ENCODE measurements at places on chromosomes 2 and 18.

GRCh38 chr2:107278672-107279071 lies 392.7 kb upstream of the ST6GAL2 start:
- no peak for DNase-seq

GRCh38 chr2:419687-420317 lies 131.9 kb upstream of the ALKAL2 start:
- no peak for DNase-seq

- DNase-seq, result no peak
These were observed 254.4 kb downstream of the ERBB4 start for GRCh38 chr2:212284166-212284565.

GRCh38 chr2:96329456-96329855 lies 4.3 kb downstream of the ITPRIPL1 start:
- no peak for DNase-seq

DNA sequence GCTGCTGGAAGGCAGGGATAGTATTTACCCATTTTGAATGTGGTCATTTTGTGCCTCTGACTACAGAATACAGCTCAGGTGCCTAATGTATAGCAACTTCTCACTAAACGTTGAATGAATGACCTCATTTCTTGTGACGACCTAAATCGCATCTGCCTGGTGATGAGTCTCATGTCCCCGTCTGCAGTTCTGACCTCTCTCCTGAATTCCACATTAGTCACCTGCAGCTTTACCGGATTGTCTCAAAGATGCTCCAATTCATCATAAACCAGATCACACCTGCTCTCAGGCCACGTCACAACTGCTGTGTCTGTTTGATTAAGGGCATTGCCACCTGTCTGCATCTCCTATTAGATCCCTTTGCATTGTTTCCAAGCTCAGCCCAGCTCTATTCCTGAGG lies 133.6 kb upstream of the MYT1L start:
- no peak for DNase-seq

- no peak for DNase-seq
These were observed 309.3 kb upstream of the LRRTM4 start for GRCh38 chr2:77831471-77831870.

GRCh38 chr2:194962254-194962653 lies 694.8 kb upstream of the SLC39A10 start:
- no peak for DNase-seq

- no peak for DNase-seq
These were observed 77.1 kb downstream of the SFXN5 start for GRCh38 chr2:72994282-72994990.

GRCh38 chr2:25026008-25026530 lies 15.8 kb upstream of the EFR3B start:
- DNase-seq, result no peak

DNA sequence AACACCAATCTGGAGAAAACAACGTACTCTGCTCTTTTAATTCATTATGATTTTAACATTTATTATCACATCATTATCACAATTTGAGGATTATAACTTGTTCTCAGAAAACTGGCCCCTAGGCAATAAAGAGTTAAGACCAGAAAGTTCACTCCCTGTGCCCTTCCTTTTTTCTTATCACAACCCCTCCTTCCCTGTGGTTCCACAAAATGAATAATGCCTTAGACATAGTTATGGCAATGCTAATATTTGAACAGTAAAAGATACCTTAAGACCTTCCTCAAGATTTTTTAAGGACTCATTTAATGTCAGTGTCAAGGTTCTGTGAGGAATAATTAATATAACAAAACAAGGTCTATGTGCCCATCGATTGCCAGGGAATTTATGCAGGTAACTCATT lies 596.2 kb downstream of the ARHGAP15 start:
- DNase-seq, result no peak

DNA sequence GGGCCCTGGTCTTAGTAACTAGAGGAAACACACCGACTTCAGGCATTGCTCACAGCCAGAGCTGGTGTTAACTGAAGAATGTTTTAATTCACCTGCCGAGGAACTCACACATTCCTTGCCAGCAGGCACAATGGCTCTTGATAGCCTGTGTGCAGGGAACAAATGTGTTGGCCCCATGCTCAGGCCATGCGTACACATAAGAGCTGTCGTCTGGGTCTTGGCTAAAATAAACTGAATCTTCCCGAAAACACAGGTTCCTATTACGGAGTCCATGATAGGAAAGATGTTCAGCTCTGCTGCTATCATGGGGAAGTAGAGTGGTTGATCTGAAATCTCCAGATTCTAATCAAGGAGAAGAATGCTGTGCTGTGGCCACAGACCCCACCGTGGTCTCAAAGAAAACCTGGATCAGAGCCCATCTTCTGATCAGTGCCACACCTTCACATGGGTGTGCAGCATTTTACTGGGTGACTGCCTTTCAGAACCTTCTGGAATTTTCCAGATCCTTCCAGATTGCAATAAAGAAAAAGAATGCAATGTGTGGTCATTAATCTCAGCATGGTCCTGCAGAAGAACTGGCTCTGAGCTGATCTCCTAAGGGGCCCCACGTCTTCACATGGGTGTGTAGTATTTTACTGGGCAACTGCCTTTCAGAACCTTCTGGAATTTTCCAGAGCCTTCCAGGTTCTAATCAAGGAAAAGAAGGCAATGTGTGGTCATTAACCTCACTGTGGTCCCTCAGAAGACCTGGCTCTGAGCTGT lies 17.2 kb downstream of the MBP start:
- DNase-seq, result no peak

GRCh38 chr2:24435391-24436316 lies 55.4 kb upstream of the NCOA1 start:
- DNase-seq, result no peak

- no peak for DNase-seq
These were observed 1.7 kb downstream of the STEAP3 start for GRCh38 chr2:119225105-119225865.

- no peak for DNase-seq
These were observed 253.1 kb downstream of the TCF4 start for GRCh38 chr18:55334875-55335274.

GRCh38 chr2:218256612-218257350 lies 4.0 kb upstream of the GPBAR1 start:
- no peak for DNase-seq
